ENCODE measurements at places on chromosomes 2 and 18.

- no peak for DNase-seq
Observed at GRCh38 chr2:9753276-9753600, 90.0 kb upstream of the TAF1B start.

DNA sequence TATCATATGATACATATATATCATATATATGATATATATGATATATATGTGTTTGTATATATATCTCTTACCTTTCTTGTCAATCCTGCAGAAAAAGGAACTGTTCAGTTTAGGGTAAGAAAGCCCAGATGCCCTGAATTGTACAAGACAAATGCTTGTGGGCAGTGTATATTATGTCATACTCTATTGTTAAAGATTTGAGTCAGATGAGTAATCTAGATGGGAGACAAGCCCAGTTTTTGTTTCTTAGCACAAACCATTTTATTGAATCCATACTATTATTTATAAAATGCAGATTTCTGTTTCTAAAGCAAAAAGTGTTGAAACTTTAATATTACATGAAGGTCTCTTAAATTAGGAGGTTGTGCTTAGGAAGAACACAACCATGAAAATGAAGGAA lies 90.6 kb downstream of the VRK2 start:
- DNase-seq, result no peak

- no peak for DNase-seq
Observed at GRCh38 chr18:75351409-75351808, 76.1 kb downstream of the SMIM21 start.

DNA sequence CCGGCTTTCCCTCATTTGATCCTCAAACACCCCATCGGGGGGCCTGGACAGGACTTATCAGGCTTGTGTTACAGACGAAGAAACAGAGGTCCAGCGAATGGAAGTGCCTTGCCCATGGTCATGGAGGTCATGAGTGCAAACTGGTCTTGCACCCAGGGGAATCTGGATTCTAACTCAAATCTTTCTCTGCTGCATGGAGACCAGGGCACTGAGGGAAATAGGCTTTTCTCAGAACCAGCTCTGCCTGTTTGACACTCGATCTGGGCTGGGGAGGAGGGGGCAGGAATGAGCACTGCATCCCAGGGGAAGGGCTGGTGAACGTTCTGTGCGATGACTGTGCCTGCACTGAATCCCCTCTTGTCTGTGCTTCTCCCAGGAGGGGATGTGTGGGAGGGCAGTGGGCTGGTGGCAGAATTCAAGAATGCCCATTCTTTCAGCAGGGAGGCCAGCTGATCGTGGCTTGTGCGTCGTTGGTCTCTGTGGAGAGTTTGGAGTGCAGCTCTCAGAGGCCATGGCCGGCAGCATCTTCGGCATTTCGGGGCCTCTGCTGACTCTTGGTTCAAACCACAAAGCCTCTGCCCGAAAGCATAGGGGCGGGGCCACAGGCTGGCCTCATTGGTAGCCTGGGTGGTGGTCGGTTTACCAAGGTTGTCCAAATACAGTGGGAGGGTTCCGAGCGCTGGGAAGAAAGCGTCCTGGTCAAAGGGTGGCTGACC lies 171.6 kb downstream of the DDX1 start:
- DNase-seq, result no peak

- no peak for DNase-seq
Observed at GRCh38 chr18:33682436-33682835, 104.4 kb downstream of the ASXL3 start.

GRCh38 chr2:33488178-33488690 lies 11.8 kb downstream of the RASGRP3 start:
- no peak for DNase-seq

GRCh38 chr2:95032868-95033603 lies 7.5 kb downstream of the MAL start:
- DNase-seq, result no peak

All from suprapubic skin (tissue), 4 donors.